ENCODE measurements at places on chromosomes 1 and 21.

DNA sequence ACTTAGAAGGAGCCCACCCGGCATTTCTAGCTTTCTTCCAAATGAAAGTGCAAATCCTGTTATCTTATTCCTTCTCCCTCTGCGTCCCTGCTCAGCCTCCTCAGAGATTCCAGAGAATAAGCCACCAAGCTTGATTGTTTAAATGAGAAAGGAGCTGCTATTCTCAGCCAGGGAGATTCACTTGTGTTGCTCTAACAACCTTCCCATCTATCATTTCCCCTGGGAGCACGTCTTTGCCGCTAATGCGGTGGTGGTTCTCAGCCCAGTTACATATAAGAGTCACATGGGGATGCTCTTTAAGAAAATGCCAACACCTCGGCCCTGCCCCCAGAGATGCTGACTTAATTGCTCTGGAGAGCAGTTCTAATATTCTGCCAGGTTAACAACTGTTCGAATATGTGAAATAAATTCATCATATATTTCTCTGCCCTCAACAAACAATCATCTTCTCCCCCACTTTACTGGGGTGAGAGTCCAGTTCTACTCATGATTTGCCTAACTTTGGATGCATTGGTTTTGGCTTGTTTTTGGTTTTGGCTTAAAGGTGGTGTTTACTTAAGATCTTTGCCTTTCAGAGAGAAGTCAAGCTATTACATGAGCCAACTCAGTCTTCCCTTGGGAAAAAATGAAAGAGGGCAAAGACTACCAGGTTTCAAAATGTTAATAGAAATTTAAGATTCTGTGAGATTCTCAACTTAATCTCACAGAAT is 213.9 kb downstream of the SEC16B start:
- no peak for DNase-seq

DNA sequence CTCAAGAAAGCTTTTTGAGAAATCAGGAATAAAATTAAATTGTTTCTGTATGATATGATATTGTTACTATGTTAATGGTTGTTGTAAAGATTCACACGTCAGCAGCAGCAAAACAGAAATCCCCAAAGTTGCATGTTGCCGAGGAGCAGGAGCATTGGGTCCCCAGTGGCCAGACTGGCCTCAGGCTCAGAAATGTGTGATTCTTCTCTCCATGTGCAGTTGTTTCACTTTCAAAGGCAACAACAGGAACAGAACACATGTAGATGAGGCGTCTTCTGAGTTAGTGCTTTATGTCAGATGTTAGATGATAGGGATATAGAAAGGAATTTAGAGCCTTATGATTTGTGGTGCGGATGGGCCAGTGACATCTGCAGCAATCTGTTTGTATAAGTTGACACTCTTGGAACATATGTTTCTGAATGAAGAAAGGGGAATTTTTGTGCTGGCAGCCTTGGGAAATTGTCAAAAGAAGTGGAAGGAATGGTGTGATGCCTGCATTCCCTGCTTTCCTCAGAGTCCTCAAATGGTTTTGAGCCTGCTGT is 2.1 kb upstream of the TTLL7 start:
- no peak for DNase-seq

GRCh38 chr1:57987523-57987922 is 559.0 kb downstream of the OMA1 start:
- no peak for DNase-seq

GRCh38 chr1:27418326-27419185 is 26.1 kb downstream of the GPR3 start:
- DNase-seq = no peak
